ENCODE measurements at places on chromosomes 2 and 18. TPM values are rescaled to one million over a fixed set of nuclear protein-coding genes. Genes with fewer than 3 reads are reported as not detected.

Gene CERS6
- total RNA-seq = 15.2 TPM

Gene TSPYL6
- total RNA-seq = not detected

Gene LYPD1
- 21.5 TPM for total RNA-seq

Gene HDAC4
- 8.2 TPM for total RNA-seq

Gene LCT
- 0.03 TPM for total RNA-seq

Gene C18orf63
- not detected for total RNA-seq

Gene SCYGR6
- not detected for total RNA-seq

Gene PROM2
- 0.06 TPM for total RNA-seq

Gene SERPINB3
- total RNA-seq = 0.12 TPM

Gene SH3BP4
- total RNA-seq = 34.4 TPM

Gene SLC23A3
- total RNA-seq = 0.72 TPM
